ENCODE measurements at places on chromosomes 5 and 9.

DNA sequence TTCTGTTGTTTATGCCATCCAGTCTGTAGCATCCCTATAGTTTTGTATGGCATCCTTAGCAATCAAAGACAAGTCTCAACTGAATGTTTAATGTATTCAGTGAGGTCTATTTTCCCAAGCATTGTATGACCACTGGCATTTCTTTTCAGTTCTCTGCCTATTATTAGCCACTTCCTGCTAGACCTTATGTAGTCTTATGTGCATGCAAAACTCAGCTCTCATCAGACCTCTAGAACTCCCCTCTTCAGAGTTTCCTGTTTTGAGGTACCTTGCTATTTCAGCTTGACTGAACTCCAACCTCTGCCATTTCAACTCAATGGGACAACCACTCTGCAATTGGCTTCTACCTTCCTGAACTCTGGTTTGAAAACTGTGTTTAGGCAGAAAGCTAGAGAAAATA, 113.2 kb downstream of the SLC25A46 start:
- DNase-seq = no peak

DNA sequence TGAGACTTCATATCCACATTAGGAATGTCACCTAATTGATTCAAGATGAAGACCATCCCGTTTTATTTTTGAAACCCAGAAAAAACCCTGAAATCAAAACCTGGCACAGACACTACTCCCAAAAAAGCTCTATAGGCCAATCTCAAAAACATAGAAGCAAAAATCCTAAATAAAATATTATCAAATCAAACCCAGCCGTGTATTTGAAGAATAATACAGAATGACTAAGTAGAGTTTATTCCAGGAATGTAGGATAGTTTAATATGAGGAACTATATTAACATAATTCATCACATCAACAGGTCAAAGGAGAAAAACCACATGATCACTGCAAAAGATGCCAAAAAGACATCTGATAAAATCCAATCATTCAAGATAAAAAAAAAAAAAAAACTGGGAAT, 167.1 kb downstream of the ACTL7B start:
- DNase-seq = no peak

- DNase-seq = no peak
Measured at GRCh38 chr5:82922086-82922734, 155.0 kb downstream of the TMEM167A start.

- DNase-seq = no peak
Measured at GRCh38 chr5:16467363-16468219, 2.0 kb upstream of the ZNF622 start.

DNA sequence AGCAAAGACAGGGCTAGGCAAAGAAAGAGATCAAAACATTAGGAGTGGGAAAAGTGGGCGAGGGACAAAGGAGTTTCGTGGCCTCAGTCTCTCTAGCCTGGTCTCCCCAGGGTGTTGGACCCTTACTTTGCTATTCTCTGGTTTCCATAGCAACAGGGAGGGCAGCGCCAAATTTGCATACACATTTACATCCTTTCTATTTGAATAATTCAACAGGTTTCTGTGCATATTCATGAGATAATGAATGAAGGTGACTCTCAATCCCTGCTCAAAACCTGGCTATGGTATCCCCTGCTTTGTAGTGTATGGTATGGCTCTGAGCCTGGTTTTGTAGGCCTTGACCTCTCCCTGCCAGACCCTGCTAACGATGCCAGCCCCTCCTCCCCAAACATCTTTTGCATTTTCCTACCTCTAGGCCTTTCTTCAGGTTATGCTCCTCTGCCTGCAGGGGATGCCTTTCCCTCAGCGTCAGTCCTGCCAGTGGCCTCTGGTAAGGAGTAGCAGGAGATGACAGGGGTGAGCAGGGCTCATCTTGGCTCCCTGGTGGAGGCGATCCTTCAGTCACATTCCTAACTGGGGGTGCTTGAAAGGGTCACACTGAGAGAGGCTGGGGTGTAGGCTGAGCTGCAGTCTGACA, 9.8 kb downstream of the RPP25L start:
- no peak for DNase-seq

GRCh38 chr5:149264439-149265067, 7.1 kb upstream of the AFAP1L1 start:
- DNase-seq = peak; percentile 89

DNA sequence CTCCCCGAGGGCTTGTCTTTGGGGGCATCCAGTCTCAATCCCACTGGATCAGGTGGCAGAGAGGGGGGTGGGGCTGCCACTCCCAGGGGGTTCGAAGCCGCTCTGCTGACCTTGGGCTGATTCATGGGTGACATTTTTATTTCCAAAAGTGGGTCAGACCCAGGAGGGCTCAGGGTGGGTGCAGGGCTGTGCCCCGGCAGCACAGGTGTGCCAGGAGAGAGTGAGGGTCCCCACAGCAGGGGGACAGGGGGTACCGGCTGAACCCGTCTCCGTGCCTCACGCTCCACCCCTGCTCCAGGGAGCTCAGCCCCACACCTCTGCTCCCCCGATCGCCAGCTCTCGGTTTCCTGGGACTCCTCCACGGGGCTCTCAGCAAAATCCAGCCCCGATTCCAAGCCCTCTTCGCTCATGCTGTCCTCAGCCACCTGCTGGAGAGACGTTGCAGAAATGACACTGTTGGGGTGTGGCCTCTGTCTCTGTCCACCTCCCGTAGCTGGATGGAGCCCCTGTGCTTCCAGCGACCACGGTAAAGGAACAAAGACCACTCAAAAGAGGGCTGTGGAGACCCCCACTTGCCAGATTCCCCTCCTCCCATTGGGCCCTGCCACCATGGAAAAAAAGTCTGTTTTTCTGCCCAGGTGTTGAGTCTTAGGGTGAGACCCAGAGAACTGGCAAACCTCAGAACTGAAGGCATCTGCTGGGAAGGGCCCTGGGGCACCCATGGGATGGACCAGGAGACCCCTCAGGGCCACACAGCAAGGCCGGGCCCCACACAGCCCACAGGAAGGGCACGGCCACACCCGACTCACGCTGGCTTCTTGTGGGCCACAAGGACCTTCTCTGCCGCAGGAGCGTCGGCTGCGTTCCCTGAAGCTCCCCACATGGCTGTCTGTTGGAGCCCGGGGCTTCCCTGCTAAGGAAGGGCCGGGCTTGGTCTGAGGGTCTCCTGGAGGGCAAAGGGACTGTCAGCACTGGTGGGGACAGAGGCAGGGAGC, 10.6 kb upstream of the QSOX2 start:
- no peak for DNase-seq

DNA sequence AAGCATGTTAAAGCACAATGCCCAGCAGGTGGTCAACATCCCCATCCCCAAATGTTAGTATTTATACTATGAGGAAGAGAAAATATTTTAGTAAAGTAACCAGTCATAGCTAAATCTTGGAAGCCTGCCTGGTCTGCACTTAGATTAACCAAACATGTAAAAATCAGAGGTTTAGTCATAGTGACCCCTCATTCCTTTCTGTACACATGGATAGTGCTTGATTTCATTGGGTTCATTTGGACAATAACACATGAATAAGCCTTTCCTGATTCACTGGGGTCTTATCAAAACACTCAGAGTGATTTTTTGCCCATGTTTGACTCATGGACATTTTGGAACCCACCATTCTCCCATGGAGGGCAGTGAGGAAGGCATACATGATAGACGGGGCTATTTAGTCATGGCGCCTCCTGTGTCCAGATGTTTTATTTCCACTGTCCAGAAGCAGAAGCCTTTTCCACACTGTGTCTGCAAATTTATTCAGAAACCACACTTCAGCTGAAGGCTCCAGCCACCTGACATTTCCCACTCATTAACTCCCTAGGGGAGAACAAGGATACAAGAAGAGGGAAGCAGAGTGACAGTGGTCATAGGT, 32.5 kb downstream of the OR1J1 start:
- no peak for DNase-seq

DNA sequence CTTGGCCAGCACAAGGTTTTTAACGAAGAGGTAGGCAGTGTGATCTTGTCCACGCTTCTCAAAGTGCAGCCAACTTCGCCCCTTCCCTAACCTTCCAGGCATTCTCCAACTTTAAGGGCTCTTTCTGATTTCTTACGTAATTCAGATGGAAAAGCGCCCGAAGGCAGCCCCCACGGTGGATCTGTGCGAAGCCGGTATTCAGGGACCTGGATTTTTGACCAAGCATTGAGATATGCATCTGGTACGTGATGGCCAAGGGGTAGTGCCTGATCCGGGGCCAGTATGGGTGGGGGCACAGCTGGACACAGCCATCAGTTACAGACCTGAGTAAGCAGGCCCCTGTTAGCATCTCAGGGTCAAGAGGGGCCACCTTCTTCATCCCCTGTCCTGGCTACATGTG, 80.0 kb downstream of the AMBP start:
- no peak for DNase-seq

- no peak for DNase-seq
Measured at GRCh38 chr5:173802670-173803165, 85.4 kb upstream of the CPEB4 start.

GRCh38 chr9:105332471-105332870, 88.0 kb downstream of the SLC44A1 start:
- no peak for DNase-seq

- no peak for DNase-seq
Measured at GRCh38 chr9:106921341-106921899, 58.5 kb downstream of the ZNF462 start.

DNA sequence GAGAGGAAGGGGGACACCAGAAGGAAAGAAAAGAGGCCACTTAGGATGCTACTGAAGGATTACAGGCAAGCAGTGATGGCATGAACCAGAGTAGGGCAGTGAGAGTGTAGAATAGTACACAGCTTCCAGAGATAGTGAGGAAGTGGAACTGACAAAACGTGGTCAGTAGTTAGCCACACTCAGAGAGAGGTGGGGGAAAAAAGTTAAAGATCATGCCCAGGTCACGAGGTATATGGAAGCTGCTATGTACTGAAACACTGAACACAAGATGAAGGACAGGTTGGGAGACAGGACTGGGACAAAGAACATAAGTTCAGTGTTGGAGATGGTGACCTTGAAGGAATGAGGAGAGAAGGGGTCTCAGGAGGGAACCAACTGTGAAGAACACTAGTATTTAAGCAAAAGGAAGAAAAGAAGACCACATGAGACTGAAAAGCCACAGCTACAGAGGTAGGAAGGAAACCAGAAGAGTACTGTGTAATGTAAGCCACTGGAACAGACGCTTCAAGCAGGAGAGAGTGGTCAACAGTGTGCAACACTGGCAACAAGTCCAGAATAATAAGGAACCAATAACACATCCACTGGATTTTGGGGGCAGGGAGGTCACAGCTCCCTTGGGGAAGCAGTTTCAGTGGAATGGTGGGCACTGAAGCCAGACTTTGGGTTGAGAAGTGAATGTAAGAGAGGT, 45.5 kb downstream of the ELL2 start:
- no peak for DNase-seq

DNA sequence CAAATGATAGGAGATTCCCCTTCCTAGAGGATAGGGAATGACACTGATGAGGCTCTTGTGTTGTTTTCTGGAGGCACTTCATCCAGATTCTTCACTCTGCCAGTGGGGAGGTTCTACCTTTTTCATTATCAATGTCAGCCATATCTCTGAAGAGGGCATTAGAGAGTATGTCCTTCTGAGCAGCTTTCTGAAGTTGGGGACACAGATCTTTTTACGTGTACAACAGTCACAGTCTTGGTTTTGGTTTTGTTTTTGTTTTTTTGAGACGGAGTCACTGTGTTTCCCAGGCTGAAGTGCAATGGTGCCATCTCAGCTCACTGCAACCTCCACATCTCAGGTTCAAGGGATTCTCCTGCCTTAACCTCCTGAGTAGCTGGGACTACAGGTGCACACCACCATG, 22.6 kb downstream of the CENPH start:
- DNase-seq = no peak

DNA sequence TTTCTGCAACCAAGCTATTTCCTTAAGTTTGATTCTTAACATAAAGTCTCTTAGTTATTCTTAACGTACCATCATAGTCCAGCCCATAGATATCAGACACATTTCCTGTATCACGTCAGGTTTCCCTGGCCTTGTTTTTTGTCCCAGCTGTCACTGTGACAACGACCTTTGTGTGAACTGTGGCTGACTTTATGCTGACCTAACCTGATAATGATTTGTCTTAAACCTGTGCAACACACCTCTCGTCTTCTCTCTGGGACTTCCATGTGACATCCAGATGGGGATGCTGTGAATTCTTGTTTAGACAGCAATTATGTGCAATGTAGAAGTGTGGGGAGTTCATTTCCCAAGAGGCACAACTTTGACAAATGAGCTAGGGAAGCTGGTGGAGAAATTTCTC, 662.8 kb downstream of the PTPRD start:
- no peak for DNase-seq

- DNase-seq = no peak
Measured at GRCh38 chr9:128836509-128837145, 7.0 kb upstream of the SPOUT1 start.

DNA sequence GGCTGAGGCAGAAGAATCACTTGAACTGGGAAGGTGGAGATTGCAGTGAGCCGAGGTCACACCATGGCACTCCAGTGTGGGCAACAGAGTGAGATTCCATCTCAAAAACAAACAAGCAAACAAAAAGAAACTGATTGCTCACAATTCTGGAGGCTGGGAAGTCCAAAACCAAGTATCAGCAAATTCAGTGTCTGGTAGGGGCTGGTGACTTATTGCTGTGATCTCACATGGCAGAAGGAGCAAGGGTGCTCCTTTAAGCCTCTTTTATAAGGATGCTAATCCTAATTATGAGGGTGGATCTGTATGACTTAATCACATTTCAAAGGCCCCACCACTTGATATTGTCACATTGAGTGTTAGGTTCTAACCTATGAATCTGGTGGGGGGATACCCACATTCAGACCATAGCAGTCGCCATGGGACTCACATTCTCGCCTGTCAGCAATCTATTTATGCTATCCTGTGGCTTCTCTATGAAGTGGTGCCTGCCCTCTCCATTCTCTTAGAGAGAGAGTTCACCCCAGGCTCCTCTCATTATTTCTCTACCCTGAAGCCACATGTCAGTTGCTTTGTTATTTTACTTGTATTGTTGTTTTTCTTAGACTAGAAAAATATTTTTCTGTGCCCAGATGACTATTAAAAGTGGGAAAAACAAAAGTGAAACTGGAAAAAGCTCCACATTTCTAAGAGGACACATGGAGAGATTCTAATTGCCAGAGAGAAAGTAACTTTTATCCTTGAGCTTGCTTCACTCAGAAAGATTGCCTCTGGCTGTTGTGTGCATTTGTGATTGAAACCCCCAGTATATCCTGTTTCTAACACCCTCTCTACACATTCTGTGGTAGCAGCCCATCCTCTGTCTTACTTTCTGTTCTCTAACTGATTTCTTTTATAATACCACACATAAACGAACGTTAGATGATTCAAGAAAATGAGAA, 18.8 kb upstream of the PRLR start:
- no peak for DNase-seq

- peak; percentile 28 for DNase-seq
Measured at GRCh38 chr9:97502984-97503861, 1.8 kb downstream of the TMOD1 start.
